ENCODE measurements at places on chromosomes 6 and 20.
A peak's percentile ranks its signal among the peaks of the same experiment; 100 is the strongest.

- DNase-seq = no peak
Measured at GRCh38 chr20:45407783-45408645, at the start of gene DBNDD2. DBNDD2 (plus strand) TSS chr20:45408289; CDS start chr20:45408468, 179 bp downstream.

- DNase-seq = no peak
Measured at GRCh38 chr20:46934746-46935287, 40.2 kb downstream of the EYA2 start.

DNA sequence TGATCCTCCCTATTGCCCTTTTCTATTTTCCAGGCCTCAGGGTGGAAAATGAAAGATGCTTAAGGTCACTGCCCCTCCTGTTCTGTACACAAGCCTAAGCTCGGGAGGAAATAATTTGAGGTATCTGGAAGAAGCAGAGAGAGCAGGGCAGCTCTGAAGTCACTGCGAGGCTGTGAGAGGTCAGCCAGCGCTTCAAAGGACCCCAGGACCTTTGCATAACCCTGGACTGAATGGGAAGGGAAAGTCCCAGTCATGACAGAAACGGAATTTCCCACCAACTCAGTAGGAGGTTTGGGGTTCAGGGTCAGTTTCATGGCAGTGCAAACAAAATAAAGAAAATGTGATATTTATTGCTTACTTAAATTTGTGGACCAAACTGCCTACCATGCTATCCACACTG, 58.1 kb downstream of the LRFN2 start:
- DNase-seq = no peak

GRCh38 chr20:52496191-52496590, 304.6 kb upstream of the ZFP64 start:
- no peak for DNase-seq

DNA sequence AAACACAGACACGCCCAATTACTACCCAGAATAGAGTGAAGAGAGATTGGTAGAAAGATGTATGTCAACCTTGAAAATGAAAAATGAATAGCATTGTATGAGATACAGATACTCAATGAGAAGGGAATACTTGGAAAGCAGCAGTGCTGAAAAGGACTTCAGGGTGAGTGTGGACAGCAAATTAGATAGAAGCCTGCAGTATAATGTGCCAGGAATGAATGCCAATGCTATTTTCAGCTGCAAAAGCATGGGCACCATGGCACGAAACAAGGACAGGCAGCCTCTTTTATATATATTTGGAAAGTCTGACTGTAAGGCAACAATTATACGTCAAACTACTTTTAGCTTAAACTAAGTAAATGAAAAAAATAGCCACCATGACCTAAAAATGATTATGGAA, 118.2 kb downstream of the PTCHD4 start:
- no peak for DNase-seq

DNA sequence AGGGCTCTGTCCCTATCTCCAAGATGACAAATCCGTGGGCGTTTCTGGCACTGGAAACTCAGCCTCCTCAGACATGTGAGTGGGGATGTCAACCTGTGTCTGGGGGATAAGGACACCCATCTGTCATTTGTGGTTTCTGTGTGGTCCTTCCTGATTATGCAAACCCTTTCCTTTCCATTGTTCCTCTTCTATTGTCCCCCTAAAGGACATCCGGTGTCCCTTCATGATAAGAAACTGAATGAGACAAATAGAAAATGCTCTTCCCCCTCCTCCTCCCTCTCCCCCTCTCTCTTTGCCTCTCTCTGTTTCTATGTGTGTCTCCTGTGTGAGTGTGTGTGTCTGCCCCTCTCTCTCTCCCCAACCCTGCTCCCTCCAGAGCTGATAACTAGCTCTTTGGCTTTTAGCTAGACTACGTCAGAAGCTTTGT, 11.5 kb upstream of the GLP1R start:
- no peak for DNase-seq

- peak; percentile 25 for DNase-seq
Measured at GRCh38 chr20:23269954-23270353, 80.6 kb upstream of the NXT1 start.

DNA sequence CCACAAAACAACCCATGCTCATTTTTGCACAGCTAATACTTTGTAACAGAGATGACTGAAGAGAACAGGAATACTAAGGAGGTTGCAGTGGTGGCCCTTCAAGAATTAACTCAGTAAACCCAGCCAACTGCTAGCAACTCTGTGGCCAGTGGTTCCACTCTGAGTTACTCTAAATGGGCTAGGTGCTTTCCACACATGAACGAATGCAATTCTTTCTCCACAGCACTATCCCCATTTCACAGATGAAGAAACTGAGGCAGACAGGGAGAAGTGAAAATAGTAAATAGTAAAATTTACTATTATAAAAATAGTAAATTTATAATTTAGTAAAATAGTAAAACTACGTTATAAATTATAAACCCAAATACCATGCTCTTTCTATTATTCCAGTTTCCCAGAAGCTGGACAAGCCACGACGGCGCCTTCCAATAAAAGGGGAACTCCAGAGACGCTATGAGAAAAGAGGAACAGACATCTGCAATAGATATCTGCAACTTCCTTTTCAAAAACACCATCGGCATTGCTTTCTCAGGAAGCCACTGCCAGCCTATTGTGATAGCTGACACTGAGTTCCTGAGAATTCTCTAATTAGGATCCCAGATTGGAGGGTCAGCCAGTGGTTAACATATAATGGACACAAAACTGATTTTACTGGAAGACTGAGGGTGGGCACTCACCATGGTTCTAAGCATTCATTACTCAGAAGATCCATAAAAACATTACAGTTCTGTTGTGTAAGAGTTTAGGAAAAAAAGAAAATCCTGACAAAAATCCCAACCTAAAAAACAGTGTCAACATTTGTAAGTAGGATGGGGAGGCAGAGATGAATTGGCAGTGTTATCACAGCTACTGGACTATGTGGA, 16.2 kb downstream of the FKBP1A start:
- DNase-seq = no peak

DNA sequence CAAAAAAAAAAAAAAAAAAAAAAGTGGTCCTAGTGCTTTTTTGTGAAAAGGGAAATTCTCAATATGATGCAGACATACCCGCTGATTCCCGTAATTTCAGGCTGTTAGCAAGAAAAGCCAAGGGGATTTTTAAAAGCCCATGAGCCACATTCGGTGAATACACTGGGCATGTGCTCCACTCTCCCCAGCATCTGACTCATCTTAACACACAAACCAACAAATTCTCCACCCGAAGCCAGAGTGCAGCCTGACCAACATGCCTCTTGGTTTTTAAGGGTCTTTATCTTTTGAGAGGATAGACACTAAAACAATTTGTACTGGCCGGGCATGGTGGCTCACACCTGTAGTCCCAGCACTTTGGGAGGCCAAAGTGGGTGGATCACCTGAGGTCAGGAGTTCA, 45.5 kb upstream of the CD83 start:
- no peak for DNase-seq
